MV-4-11 (cell line): ENCODE measurements at places on chromosomes 16 and 17.

DNA sequence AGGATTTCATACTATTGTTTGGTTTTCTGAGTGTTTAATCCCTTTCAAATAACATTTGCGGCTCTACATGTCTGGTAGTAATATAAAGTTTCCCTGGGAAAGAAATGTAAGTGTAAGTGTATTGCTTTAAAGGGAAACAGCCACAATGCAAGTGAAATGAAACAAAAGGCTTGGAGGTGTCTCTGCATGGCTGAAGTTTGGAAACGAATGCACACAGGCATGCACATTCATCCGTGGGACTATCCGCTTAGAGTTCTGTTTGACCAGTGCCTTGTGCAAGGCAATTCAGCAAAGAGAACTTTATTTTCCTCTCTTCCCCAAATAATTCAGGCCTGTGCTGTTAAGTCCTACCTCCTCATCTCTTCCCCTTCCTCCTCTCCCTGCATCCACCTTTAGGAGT is 56.1 kb upstream of the MRTFB start:
- DNase-seq, result no peak

- DNase-seq, result no peak
Observed at GRCh38 chr17:77749321-77749751, 209.2 kb upstream of the TNRC6C start.

GRCh38 chr17:80486692-80487091 is 10.3 kb upstream of the NPTX1 start:
- DNase-seq, result no peak

DNA sequence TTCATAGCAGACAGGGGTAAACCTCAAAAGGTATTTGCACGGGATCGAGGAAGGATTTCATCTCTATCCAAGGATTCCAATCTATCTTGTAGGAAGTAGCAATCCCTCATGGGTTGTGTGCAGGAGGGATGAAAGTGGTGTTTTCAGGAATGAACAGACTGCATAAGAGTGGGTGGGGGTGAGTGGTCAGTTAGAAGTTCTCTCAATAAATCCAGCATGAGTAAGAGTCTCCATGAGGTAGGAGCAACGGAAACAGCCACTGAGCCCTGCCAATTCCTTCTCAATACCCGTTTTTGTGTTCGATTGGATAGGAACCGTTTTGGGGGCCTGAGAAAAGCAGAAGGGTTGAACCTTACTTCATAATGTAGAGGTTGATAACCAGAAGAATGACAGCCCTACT is 375.6 kb downstream of the SOX9 start:
- no peak for DNase-seq

DNA sequence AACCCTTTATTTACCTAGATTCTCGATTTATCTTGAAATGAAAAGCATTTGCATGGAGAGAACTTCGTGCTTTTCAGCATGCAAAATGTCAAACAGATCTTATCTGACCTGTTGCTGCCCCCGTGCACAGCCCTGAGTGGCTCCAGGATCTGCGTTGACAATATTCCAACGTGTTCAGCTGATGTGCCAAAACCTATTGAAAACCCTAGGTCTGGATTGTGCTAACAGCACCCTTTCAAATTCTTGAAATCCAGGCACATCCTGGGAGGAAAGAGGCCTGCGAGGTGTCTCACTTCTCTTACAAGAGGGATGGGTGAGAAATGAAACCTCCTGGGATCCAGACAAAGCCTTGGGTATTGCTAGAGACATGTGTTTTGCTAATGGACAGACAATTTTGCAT is 231.8 kb downstream of the MAP2K4 start:
- DNase-seq, result no peak

- DNase-seq, result no peak
Observed at GRCh38 chr16:78321620-78322360, 222.3 kb downstream of the WWOX start.

DNA sequence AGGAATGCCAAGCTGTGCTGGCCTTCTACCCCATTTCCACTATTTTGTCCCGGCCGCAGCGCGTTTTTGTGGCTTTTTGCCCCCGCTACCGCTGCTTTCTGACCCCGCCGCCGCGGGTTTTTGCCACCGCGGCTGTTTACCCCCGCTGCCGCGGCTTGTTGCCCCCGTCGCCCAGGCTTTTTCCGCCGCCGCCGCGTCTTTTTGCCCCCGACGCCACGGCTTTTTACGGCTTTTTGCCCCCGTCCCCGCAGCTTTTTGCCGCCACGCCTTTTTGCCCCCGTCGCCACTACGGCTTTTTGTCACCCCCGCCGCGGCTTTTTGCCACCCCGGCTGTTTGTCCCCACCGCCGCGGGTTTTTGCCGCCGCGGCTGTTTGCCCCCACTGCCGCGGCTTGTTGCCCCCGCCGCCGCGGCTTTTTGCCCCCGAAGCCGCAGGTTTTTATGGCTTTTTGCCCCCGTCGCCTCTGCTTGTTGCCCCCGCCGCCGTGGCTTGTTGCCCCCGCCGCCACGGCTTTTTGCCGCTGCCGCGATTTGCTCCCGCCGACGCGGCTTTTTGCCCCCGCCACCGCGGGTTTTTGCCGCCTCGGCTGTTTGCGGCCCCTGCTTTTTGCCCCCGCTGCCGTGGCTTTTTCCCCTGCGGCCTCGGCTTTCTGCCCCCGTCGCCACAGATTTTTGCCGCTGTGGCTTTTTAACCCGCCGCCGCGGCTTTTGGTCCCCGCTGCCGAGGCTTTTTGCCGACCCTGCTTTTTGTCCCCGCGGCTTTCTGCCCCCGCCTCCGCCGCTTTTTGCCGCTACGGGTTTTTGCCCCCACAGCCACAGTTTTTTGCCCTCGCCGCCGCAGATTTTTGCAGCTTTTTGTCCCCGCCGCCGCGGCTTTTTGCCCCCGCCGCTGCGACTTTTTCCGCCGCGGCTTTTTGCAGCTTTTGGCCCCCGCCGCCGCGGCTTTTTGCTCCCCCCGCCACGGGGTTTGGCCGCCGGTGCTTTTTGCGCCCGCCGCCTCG is 520.4 kb upstream of the WSB1 start:
- DNase-seq, result no peak

DNA sequence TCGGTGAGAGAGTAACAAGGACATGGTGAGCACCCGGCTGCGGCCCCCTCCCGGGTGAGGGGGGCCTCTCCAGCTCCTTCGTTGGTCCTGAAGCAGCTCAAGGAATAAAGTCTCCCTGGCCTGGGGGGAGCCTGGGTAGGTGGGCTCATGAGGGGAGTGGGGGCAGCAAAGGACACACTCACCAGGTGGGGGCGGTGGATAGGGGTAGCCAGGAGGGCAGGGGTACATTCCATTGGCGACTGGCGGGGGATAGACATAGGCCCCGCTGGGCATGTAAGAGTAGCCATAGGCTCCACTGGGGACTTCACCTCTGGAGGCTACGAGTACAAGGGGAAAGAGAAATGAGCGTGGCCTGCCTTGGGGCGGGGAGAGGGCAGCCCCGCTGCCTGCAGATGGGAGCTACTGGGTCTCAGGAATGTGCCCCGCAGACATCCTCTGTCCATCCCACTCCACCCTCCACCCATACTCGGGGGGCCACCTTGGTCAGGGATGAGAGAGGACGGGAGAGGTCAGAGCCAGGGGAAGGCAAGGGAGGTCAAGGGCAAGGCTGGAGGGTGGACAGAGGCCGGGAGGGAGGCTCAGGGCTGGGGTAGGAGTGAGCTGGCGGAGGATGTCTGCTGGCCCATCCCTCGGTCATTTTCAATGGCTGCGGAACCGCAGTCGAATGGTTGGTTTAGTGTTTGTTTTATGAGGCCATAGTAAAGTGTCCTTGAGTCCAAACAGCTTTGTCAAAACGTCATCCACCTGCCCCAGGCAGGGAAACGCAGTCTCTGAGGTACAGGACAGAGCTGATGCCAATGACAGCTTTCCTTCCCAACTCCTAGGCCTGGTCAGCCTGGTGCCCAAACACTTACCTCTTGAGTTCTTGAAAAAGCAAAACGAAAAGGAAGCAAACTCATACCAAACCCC is 3.7 kb upstream of the UNC13D start:
- DNase-seq, result no peak
